ENCODE measurements at places on chromosomes 7 and 10. TPM values are rescaled to one million over a fixed set of nuclear protein-coding genes. Genes with fewer than 3 reads are reported as not detected.

- no peaks in the 10 kb centered on the region for H3K27me3 ChIP-seq
- H3K4me1 ChIP-seq: peaks cover 23% of the 10 kb centered on the region
- H3K36me3 ChIP-seq: no peaks in the 10 kb centered on the region
- no peak for DNase-seq
- H3K27ac ChIP-seq: peak overlapping the region; percentile 56
These were observed 213.9 kb downstream of the MAD1L1 start for GRCh38 chr7:2018569-2019460.

GRCh38 chr7:36967387-36967786 is 243.1 kb upstream of the AOAH start:
- H3K36me3 ChIP-seq: no peaks in the 10 kb centered on the region
- no peak overlapping the region for H3K27ac ChIP-seq
- H3K4me1 ChIP-seq: peaks cover 7% of the 10 kb centered on the region

- H3K27ac ChIP-seq: peak overlapping the region; percentile 83
- H3K4me1 ChIP-seq: peaks cover 28% of the 10 kb centered on the region
- H3K36me3 ChIP-seq: no peaks in the 10 kb centered on the region
- H3K27me3 ChIP-seq: no peaks in the 10 kb centered on the region
These were observed 1.8 kb downstream of the INPP5A start for GRCh38 chr10:132539431-132539839.

SLC39A12 gene
- 0.14 TPM for total RNA-seq

DNA sequence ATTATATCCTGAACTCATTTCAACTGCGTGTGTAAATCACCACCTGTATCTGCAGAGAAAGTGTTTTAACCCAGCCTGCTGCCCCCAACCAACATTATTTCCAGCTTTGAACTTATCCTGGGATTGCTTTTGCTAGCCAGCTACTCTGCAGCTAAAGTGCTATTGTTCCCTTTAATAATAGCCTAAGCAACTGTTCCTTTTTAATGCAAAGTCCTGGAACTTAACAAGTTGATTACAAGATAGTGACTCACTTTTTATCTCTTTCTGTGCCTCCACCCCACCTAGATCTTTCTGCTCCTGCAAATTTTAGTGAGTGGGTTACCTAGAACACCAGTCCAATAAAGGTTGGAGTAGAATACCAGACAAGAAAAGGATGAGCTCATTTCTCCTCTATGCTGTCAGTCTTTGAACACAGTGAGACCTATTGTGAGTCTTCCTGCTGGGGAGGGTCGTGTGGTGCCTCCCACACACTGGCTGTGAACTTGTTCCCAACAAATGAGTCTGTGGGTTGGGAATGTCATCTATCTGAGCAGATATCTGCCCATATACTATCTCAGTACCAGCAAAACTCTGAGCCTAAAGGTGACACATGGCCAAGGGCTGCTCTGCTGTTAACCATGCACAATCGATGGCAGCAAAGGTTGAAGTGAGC is 137.7 kb downstream of the FAM204A start:
- no peak for DNase-seq
- H3K27ac ChIP-seq: no peak overlapping the region
- H3K27me3 ChIP-seq: no peaks in the 10 kb centered on the region
- no peaks in the 10 kb centered on the region for H3K36me3 ChIP-seq

- peaks cover 23% of the 10 kb centered on the region for H3K4me1 ChIP-seq
- H3K27ac ChIP-seq: no peak overlapping the region
- no peak for DNase-seq
These were observed 473.9 kb upstream of the FZD8 start for GRCh38 chr10:36116040-36116439.

Data from thoracic aorta (tissue), 2 donors.